ENCODE measurements at places on chromosomes 16 and 17. TPM values are rescaled to one million over a fixed set of nuclear protein-coding genes. Genes with fewer than 3 reads are reported as not detected.

- no peak for DNase-seq
These were observed 21.2 kb downstream of the PLXDC1 start for GRCh38 chr17:39130205-39130604.

DNA sequence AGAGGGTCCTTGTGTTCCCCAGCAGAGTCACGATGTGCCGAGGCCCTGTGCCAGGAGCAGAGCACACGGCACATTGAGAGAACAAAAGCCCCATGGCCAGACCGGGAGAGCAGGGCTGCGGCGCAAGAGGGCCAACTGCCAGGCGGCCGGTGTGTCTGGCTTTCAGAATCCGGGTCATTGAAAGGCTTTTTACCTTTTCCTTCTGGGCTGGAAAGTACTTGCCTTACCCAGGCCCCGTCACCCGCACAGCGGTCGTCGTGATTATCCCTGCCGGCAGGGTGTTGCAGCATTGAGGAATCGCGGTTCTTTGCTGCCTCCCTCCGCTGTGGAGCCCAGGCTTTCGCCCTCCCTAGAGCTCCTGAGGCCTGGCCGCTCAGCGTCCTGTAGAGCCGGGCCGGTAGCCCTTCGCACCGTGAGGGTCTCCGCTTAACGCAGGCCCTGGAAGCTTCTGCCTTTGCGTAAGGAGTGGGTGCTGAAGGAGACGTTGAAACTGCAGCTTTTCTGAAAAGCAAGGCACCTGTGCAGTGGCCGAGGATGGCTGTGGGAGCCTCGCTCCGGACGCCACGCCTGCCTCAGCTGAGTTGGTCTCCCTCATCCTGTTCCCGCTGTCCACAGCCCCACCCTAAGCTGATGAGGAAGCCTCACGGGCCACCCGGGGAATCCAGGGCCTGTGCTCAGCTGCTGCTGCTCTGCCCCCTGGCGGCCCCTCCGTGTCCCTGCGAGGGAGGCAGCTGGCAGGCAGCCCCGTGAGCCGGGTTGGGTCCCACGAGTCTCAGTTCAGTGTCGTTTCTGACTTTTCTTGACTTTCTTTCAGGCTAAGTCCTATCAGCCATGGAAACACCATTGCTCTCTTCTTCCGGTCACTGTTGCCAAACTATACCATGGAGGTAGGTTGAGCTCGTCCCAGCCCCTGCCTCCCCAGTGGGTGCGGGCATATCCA lies 8.6 kb upstream of the MC1R start:
- peak; percentile 73 for DNase-seq

Gene SLC6A2
- total RNA-seq, result not detected

DNA sequence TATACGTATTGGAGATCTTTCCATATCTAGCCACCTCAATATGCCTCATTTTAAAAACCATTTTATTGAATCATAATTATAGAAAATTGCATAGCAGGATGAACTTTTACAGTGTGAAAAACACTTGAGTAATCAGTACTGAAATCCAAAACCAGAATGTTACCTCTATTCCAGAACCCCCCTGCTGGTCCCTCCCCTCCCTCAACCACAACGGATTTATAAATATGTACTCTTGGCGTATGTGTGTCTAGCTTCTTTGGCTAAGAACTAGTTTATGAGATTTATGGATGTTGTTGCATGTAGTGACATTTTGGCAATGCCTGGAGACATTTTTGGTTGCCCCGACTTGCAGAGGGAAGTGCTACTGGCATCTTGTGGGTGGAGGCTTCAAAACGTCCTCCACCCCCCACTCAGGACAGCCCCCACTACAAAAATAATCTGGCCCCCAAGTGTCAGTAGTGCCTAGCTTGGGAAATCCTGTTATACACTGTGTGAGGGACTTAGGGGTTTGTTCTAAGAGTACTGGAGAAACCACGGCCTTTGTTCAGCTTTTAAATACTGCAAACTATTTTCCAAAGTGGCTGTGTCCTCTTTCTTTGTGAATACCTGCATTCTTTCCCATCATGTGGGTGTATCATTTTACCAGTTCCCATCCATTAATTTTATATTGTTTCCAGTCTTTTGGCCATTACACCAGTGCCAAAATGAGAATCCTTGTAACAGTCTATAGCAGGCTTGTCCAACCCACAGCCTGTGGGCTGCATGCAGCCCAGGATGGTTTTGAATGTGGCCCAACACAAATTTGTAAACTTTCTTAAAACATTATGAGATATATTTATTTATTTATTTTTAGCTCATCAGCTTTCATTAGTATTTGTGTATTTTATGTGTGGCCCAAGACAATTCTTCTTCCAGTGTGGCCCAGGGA lies 23.7 kb downstream of the ITPRIPL2 start:
- DNase-seq, result peak; percentile 28

DNA sequence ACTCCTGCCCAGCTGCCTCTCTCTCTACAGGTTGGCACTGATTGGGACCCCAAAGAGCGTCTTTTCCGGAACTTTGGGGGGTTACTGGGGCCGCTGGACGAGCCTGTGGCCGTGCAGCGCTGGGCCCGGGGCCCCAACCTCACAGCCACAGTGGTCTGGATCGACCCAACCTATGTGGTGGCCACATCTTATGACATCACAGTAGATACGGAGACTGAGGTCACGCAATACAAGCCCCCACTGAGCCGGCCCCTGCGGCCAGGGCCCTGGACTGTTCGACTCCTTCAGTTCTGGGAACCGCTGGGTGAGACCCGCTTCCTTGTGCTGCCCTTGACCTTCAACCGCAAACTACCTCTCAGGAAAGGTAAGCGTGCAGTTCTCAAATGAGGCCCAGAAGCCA lies 12.3 kb downstream of the XYLT2 start:
- DNase-seq, result no peak

Gene MEAK7
- total RNA-seq, result 19.1 TPM

Gene MMP15
- 1.3 TPM for total RNA-seq

GRCh38 chr17:17702449-17703139 lies 21.3 kb downstream of the RAI1 start:
- DNase-seq, result no peak

Gene CAVIN1
- total RNA-seq, result 721 TPM

GRCh38 chr16:8849411-8850011 lies 19.3 kb downstream of the CARHSP1 start:
- DNase-seq, result peak; percentile 36

Gene NTN3
- 0.45 TPM for total RNA-seq

Gene TBC1D26
- total RNA-seq, result not detected

Gene TBC1D3C
- not detected for total RNA-seq

DNA sequence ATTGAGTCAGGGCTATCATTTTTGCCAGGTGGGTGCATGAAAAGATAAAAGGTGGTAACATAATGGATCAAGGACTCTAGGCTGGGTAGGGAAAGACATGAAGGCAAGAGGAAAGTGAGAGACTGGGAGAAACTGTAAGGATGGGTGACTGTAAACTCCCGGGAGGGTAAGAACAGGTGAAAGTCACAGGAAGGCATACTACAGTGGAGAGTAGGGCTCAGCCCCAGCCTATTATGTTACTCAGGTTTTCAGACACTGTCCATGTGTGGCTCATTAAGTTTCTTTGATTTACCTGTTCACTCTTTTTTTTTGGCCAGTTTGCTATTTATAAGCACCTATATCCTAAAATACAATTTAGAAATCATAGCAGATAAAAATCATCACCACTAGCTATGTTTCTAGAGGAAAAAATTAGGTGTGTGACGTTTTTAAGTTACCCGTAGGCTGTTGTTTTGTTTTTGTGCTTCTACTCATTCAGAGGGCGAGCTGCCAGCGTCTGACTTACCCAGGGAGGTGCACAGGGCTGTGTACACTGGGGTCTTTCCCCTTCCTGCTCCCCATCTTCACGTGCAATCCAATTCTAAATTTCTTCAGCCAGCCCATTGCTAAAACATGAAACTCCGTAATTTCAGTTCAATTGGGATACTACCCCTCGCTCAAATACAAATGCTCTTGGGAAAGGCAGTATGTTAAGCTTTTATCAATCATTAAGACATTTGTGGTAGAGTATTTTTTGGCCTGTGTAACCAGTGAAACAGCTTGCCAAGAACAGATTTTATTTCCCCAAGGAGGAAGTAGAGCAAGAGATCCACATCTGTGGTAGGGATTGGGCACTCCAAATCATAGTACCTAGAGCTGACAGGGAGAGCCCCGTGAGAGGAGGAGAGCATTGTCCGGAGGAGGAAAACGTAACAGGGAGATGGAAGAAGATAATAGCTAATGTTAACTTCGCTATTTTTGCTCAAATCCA lies 21.7 kb upstream of the VWA3A start:
- peak; percentile 77 for DNase-seq

Gene LRRC46
- total RNA-seq, result not detected

Gene CDC42EP4
- 35.5 TPM for total RNA-seq

- no peak for DNase-seq
These were observed 3.8 kb downstream of the EVPLL start for GRCh38 chr17:18381158-18381952.

DNA sequence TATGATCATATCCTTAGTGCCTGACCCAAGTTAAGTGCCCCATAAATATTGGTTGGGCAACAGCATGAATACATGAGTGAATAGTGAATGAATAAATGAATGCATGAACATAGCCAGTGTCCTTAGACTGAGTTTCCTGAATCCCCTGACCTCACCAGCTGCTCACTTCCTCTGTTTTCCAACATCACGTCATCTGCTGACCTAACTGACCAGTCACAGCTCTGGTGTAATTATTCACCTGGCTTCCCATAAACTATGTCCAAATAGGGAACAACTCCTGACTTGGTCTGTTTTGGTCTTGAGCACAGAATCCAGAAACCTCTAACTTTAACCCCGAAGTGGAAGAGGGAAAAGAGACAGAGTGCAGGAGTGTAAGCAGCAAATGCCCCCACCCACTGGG lies 83.4 kb downstream of the ASIC2 start:
- DNase-seq, result no peak

DNA sequence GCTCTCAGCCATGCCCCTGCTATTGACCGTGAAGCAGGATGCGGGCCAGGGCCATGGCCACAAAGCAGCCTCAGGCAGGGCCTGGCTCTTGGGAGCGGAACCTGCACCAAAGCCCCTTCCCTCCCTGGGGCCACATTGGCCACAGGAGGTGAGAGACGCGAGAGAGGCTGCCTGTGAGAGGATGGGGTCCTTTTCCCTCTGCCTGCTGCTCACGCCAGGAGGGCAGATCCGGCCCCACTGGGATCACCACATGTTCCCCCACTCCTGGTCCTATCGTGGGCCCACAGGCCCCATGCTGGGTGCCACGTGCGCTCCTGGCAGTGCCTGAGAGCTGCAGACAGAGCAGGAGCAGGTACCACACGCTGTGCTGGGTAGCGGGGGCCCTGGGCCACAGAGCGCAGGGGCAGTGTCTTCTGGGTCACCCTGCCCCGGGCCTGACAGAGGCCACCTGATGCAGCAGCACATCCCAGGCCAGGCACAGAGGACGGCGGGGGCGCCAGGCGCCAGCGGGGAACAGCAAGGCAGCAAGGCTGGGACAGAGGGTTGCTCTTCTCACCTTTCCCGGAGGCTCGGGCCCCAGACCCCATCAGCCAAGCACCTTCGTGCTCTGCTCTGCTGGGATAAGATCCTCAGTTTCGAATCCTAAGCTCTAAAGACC lies 9.2 kb upstream of the NUDT16L1 start:
- DNase-seq, result no peak

DNA sequence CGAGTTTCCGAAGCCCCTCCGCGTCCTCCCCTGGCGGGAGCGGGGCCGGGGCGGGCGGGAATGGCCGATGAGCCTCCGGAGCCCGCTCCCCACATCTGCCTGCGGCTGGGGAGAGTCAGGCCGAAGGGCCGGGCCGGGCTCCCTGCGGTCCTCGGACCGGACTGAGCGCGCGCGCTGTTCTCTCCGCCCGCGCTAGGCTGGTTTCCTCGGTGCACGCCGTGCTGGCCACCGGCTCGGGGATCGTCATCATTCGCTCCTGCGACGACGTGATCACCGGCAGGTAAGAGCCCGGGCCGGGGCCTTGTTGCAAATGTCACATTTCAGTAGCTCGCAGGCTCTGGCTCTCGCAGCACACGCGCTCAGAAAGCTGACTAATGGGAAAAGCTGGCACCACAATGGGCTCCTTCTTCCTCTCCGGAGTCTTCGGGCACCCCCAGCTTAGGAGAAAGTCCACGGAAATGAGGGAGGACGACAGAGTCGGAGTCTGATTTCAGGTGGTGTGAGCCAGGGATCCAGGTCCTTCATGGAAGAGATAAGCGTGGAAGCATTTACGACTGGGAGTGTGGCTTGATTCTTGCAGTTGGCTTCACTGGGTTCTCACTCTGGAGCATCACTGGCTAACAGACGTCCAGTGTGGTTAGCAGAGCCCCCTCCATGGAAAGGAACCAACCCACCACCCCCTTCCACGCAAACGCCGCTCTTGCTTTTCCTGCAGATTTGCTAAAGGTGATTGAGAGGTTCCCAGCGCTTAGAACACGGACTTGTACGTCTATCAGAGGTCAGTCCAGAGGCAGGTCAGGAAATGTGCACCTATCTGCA lies 715 bp downstream of the TLCD3A start:
- DNase-seq, result peak; percentile 40

- no peak for DNase-seq
These were observed 20.4 kb upstream of the NUP93 start for GRCh38 chr16:56709443-56710040.

DNA sequence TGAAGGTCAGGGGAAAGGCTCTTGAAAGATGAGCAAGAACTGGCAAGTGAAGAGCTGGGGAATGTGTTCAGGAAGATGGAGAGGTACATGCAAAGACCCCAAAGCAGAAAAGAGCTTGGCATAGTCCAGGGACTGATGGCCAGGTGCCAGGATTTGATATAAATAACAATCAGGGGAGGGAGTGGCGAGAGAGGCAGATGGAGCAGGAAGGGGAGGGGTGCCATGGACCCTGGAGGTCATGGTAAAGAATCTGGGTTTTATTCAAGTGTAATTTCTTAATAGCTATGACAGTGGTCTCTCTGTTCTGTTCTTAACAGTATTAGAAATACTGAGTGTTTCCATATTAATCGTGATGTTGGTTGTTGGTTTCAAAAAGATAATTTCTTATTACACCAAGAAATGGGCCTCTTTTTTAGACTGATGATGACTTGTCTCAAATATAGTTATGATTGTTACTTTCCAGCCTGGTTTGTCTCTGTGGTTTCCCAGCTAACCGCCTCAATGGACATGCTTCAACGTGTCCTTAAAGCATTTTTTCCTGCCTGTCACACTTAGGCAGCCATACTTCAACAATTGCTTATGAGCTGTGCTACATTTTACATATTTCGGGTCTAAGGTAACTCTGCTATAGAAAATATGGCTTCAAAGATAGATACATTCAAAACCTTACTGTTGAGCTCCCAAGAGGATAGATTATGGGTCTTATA lies 49.4 kb downstream of the MYH10 start:
- DNase-seq, result no peak

Gene PRDM7
- not detected for total RNA-seq

Gene PERCC1
- not detected for total RNA-seq

Gene RNF112
- 2.3 TPM for total RNA-seq

GRCh38 chr16:56950881-56951771 lies 10.6 kb upstream of the CETP start:
- DNase-seq, result peak; percentile 57

Gene PIRT
- total RNA-seq, result not detected

GRCh38 chr17:73787076-73788059 lies 143.1 kb upstream of the SDK2 start:
- DNase-seq, result no peak

DNA sequence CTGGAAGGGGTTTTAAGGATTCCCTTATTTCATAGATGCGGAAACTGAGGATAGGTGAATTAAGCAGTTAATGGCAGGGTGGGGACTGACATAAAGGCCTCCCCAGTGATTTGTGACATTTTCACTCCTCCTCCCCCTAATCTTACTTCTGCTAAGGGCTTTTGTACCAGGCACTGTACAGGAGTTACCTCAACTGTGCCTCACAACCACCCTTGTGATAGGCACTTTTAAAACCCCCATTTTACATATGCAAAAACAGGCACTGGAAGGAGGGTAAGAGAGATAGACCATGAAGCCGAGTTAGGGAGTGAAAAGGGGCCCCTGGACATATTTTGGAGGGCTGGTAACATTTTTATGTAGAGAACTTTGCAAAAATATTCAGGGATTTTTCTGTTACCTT lies 862 bp upstream of the GDE1 start:
- no peak for DNase-seq

Data from fibroblast of the aortic adventitia (primary cell).